ENCODE measurements at places on chromosomes 1 and 21.

- DNase-seq: no peak
Observed at GRCh38 chr1:23099171-23099536, 69.5 kb downstream of the LUZP1 start.

DNA sequence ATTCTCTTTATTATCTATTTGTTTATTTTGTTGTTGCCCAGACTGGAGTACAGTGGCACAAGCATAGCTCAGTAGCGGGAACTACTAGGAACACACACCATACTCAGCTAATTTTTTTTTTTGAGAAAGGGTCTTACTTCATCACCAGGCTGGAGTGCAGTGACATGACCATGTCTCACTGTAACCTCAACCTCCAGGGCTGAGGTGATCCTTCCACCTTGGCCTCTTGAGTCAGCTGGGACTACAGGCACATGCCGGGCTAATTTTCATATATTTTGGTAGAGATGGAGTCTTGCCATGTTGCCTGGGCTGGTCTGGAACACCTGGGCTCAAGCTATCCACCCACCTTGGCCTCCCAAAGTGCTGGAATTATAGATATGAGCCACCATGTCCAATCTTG, 5.3 kb upstream of the TXNIP start:
- no peak for DNase-seq

DNA sequence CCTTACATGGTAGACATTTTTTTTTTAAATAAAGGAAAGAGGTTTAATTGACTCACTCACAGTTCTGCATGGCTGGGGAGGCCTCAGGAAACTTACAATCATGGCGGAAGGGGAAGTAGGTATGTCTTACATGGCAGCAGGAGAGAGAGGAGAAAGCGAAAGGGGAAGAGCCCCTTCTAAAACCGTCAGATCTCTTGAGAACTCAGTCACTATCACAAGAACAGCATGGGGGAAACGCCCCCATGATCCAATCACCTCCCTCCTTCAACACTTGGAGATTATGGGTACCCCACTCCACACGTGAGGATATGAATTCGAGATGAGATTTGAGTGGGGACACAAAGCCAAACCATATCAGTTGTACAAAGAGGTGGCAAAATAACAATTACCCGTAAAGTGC, 301.7 kb downstream of the GRIK1 start:
- no peak for DNase-seq

DNA sequence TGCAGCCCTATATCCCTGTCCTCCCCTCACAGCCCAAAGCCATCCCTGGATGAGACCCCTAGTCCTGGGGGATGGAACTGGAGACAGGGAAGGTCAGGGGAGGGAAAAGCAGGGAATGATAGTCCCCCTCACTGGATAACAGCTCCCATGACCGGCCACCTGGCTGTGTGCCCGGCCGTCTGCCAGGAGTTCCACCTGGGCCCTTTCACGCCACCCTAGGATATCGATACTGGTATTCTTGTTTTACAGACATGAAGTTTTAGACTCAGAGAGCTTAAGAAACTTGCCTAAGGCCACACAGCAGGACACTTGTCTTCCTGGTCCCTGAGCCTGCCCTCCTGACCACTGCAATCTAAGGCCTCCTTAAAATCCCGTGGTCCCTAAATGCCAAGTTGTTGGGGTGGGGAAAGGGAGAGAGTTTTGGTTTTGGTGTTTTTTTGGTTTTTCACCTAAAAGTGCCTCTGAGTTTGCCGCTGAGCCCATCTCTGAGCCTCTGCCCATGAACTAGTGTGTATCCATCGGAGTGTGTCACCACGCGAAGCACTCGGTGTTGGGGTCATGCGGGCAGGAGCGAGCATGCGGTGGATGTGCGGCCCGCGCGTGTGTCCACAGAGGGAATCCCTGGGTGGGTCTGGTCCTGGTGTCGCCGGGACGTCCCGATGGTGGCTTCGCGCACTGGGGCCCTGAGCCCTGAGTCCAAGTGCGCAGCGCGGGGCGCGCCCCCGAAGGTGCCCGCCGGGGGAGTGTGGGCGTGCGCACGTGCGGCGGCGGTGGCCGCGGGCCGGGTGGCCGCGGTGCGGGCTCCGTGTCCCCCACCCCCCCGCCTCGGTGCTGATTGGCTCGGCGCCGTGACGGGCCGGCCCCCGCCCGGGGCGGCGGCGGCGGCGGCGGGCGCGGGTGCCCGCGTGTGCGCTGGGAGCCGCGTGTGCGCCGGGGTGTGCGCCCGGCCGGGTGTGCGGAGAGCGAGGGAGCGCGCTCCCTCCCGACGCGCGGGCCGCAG, at the start of gene EPHA8:
EPHA8 (plus strand) TSS at position 906 of the 1,000 bp plus-strand sequence. CDS start 147 bp downstream, outside the sequence.
- DNase-seq: no peak

DNA sequence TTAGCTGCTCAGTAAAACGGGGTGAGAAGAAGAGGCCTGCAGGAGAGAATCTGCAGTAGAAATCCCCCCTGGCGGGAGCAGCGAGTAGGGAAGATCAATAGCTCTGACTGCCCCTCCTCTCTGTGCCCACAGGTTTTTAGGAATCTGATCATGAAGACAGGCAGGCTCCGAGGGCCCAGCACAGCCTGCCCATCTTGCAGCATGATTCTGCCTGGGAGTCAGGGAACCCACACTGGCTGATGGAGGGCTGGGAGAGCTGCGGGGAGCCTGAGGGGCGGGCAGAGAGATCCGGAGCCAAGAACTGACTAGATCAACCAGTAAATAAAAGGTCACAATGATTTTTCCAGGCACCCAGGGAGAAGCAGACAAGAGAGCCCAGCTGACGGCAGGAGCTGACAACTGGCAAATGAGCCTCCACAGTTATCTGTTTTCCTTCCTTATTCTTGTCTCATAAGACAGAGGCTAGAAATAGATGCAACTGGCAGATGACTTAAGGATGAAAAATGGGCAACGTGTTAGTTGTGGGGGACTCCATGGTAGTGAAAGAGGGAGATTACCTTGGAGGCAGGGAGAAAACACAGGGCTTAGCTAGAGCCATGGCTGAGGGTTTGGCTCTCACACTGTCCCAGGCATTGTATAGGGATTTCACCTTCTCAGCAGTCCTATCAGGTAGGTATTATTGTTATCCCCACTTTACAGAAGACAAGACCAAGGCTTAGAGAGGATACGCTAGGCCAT, 116.2 kb downstream of the PLXNA2 start:
- DNase-seq: no peak

DNA sequence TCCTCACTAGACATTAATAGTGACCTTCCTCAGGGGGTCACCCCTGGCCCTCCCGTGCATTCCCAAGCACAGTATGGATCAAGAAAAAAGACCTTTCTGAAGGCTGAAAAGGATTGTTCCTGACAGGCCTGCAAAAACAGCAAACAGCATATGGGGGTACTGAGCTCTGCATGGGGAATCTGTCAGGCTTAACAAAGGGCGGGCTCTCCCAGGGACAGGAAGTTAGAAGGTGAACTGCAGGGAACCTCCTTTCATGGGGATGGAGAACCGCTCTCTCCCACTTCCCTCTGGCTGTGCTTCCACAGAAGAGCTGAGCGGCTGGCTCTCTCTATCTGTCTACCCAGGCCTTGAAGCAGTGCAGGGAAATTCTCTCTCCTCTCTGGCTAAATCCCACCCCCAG, 91.7 kb downstream of the DTL start:
- DNase-seq: no peak

- DNase-seq: no peak
Observed at GRCh38 chr1:150183061-150183460, 33.3 kb downstream of the PLEKHO1 start.

DNA sequence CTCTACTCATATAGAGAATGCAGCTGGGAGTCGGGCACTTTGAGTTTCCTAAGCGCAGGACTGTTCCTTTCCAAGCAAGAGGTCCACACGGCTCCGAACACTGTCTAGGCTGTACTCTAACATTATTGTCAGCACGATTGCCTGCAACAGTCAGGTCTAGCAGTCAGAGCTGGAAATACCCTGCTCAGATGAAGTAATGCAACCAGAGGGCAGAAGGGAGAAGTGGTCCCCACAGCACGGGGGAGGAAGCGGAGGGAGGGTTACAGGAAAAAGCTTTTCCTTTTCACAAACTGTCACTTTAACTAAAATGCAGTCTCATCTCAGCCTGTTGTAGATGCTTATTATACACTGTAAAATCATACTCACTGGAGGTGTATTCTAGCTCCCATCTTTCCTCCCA, 98.9 kb upstream of the SLC44A3 start:
- DNase-seq: no peak

DNA sequence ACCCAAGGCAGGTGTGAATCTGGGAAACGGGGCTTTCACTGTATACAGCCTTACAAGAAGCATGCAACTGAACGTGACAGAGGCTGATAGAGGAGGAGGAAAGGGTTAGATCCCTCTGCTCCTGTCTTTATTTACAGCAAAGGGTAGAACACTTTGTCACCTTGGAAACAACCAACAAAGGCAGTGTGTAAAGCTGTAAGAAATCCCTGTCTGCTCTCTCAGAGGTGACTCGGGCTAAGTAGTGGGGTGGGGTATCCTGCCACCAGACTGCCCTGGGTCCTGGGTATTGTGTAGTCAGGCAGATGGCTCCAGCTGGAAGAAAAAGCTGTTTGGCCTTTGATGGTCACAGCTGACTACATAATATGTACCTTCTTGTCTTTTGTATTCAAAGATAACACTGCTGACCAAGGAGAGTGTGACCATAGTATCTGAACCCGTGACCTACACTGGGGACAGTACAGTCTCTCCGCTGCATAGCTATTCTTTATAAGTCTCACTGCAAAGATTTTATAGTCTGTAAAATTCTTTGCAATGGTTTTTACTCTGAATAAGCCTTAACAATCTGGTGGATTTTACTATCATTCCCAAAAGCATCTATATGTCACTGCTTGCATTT, 22.1 kb upstream of the POU2F1 start:
- DNase-seq: no peak

- no peak for DNase-seq
Observed at GRCh38 chr1:12188115-12188514, 21.3 kb downstream of the TNFRSF1B start.

- no peak for DNase-seq
Observed at GRCh38 chr1:68959461-68960030, 462.7 kb upstream of the DEPDC1 start.

Measured in amniotic stem cell (primary cell).